ENCODE measurements at places on chromosomes 3 and 15. TPM values are rescaled to one million over a fixed set of nuclear protein-coding genes. Genes with fewer than 3 reads are reported as not detected.

LYSMD2 gene
- 24.2 TPM for total RNA-seq

GRCh38 chr3:143283432-143284128 lies 164.0 kb downstream of the CHST2 start:
- DNase-seq, result peak; percentile 23

IL12A gene
- 0.41 TPM for total RNA-seq

ITIH1 gene
- not detected for total RNA-seq

DNA sequence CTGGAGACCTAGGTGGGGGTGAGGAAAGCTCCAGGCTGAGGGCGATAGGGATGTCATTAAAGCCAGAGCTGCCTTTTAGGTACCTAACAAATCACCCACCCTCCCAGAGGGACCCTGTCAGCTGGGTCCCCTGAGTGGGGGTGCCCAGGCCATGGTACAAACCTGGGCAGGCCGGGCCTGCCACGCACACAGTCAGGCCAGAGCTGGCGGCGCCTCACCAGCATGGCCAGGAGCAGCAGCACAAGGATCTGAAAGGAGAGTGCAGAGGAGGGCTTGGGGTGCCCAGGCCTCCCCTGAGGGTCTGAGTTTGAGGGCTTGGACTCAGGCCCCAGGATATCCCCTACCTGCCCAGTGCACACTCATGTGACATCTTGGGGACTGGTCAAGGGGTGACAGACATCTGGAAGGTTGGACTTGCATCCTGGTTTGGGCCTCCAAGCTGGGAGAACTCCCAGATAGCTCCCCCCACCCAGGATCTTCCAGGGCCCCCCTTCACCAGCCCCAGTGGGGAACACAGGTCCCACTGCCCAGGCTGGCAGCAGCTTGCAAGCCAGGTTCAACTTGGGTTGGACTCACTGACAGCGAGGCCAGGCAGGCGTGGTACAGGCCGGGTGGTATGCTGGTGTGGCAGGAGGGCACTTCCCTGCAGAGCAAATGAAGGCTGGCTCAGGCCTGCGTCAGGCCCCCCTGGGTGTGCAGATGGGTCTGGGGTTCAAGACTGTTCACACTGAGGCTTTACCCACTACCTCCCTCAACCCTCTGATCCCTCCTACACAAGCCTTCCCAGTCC lies 5.2 kb downstream of the STRA6 start:
- no peak for DNase-seq

ROPN1 gene
- not detected for total RNA-seq

DNA sequence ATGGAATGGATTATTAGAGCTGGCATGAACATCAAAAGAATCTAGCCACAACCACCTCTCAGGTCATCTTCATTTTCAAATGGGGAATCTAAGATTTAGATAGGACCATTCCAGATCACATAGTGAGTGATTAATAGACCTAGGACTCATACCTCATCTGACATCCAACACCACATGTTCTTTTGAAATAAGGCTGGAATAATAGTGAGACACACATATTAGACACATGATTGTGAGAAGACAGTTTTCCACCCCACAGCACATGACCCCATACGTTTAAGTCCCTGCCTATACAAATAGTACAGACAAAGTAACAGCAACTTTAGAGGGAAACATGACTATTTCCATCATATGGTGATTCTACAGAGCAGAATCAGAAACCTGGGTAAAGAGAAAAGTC lies 344.7 kb upstream of the TPRG1 start:
- DNase-seq, result no peak

AGTR1 gene
- not detected for total RNA-seq

LHFPL4 gene
- total RNA-seq, result not detected

C3orf62 gene
- 4.0 TPM for total RNA-seq

DNA sequence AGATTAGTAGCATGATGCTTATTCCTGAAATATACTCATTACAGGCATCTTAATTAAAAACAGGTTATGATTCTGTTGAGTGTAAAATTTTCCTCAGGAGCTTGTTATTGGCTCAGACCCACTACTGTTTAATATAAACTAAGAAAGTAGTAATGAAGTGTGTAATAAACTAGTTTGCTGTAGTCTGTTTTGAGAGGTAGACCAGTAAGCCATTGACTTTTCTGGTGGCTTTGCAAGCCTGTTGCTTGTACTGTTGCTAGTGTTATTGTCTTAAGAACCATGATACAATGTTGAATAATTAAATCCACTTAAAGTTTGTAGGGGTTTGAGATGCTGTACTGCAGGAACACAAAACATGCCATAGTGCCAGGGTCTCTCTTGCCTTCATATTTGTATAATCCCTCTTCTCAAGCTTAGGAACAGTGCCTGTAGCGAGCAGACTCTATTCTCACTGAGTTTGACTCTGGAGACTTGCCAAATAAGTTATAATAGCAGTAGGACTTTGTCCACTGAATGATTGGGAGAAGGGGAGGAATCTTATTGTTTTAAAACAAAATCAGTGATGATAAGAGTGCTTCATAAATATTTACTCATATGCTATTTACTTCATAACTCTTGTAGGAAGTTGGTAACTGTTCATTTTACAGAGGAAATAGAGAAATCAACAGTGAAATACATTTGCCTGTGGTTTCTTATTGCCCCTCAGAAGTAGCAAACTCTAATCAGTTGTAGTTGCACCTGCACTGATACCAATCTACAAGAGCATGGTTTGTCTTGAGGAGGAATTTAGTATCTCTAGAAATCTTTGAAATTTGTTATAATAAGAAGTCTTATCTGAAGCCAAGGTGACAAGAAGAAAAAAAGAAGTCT lies 13.4 kb downstream of the TCF12 start:
- DNase-seq, result no peak

ARNT2 gene
- not detected for total RNA-seq

DNA sequence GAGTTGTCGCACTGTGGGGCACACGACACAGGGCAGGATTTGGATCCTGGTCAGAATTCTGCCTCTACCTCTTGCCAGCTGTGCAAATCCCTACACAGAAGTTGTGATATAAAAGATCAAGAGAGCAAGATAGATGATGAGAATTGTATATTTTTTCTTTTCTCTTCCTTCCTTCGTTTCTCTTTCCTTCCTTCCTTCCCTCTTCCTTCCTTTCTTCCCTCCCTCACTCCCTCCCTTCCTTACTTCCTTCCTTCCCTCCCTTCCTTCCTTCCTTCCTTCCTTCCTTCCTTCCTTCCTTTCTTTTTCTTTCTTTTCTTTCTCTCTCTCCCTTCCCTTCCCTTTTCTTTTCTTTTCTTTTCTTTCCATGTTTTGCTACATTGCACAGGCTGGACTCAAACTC lies 12.0 kb upstream of the AHSG start:
- DNase-seq, result no peak

UROC1 gene
- not detected for total RNA-seq

GRCh38 chr3:121606106-121606505 lies 12.9 kb downstream of the FBXO40 start:
- no peak for DNase-seq

DNA sequence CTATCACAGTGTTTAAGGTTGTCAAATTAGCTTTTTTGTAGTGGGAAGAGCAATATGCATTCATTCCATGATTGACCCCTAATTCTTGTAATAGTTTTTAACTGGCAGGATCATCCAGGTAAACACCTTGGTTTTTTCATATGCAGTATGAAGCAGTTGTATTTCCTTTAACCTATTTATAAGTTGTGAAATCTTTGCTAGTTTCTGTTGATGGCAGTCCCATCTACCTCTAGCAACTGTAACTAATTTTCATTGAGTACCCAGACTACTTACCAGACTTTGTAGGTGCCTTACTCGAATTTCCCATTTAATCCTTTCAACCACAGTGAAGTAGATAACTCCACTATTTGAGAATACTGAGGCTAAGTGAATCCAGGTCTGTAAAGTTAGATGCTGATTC lies 6.1 kb downstream of the FXR1 start:
- DNase-seq, result no peak

GRCh38 chr15:48596415-48596814 lies 49.1 kb downstream of the FBN1 start:
- DNase-seq, result no peak

DNA sequence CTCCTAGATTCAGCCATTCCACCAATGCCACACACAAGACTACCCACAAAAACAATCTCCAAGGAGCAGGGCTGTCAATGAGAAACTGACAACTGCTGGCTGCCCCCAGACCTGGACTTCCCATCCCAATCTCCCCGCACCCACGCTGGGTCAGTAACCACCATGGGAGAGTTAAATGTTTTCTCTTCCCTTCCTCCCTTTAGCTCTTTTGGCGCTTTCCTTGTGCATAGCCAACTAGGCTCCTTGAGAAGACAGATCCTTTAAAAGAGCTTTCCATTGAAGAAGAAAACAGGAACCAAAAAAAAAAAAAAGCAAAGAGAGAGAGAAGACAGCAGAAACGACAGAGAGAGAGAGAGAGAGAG lies 8.3 kb downstream of the BCL6 start:
- DNase-seq, result no peak

GRCh38 chr15:61634837-61635236 lies 405.7 kb upstream of the RORA start:
- no peak for DNase-seq

GRCh38 chr15:42349186-42349585 lies 10.1 kb upstream of the CAPN3 start:
- no peak for DNase-seq

- peak; percentile 51 for DNase-seq
These were observed 205.9 kb upstream of the IGF1R start for GRCh38 chr15:98442379-98442833.

DNA sequence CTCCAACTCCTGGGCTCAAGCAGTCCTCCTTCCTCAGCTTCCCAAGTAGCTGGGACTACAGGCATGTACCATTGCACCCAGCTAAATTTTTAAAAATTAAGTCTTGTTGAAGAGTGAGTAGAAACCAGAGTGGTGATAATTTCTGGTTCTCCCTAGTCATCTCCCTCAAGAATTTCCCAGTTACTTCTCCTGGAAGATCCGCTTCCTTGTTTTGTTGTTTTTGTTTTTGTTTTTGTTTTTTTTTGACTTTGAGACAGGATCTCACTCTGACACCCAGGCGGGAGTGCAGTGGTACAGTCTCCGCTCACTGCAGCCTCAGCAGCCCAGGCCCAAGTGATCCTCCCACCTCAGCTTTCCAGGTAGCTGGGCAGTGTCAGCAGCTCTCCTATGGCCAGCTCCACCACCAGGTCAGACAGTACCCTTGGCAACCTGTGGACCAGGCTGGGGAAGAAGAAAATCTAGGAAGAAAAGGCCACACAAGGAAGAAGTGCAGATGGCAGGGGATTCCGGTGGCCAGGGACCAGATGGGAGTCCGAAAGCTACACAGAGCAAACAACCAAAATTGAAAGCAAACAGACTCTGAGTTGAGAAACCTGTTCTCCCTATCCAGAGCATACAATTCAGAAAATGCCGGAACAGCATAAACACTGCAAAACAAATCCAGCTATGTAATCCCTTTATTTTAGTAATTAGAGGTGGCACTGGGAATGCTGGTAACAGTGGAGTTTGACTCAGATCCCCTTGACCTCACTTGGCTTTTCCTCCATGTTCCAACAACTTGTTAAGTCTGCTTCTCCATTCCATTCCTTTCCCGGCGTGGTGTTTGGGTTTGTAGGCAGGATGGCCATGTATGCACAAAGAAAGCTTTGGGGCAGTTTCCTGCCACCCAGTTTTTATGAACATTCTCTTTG lies 266.6 kb upstream of the CTDSPL start:
- no peak for DNase-seq

- no peak for DNase-seq
These were observed 4.7 kb downstream of the LTF start for GRCh38 chr3:46460051-46460450.

KLHL6 gene
- 26.8 TPM for total RNA-seq

GRCh38 chr3:25677121-25677520 lies 12.4 kb upstream of the TOP2B start:
- DNase-seq, result no peak

FANCD2OS gene
- not detected for total RNA-seq

GRCh38 chr3:140344601-140345205 lies 333.2 kb upstream of the TRIM42 start:
- DNase-seq, result no peak

DNA sequence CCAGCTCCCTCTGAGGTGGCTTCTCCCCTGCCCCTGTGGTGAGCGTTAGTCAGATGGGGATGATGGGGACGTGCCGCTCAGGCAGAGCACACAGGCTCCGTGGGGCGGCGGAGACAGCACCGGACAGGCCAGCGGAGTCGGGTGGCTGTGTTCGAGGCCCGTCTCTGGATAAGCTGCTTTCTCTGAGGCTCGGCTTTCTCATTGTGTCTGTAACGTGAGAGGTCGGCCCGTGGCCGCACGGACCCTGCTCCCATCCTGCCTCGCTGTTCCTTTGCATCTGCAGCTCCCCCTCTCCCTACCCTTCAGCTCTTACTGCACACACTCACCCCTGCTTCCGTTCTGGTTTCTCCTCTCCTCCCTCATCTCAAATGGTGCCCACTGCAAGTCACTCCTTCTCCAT lies 62.5 kb downstream of the FAM43A start:
- DNase-seq, result no peak

CYP8B1 gene
- total RNA-seq, result not detected

- no peak for DNase-seq
These were observed 10.8 kb downstream of the BHLHE40 start for GRCh38 chr3:4990069-4990468.

DNA sequence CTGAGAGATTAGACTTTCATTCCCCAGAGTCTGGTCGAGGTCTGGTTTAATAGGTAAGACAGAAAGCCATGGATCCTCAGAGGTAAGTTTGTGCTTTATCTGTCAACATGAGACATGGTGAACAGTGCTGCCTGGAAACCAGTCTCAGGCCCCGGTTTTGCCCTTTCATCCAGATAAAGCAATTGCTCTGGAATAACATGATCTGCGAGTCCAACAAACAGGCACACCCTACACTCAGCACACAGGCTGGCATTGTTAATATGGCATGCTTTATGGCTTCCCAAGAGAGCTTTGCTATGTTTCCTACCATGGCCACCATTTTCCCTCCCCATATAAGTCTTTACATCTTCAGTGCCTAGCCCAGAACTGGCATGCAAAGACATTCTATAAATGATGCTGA lies 30.1 kb upstream of the MNS1 start:
- DNase-seq, result no peak

RPS27L gene
- 132 TPM for total RNA-seq

Data from activated naive CD8-positive, alpha-beta T cell treated with anti-CD3 and anti-CD28 coated beads for 36 hours (primary cell).